Activated CD8-positive, alpha-beta memory T cell treated with anti-CD3 and anti-CD28 coated beads for 24 hours (primary cell): ENCODE measurements at places on chromosomes 2 and 18.

DNA sequence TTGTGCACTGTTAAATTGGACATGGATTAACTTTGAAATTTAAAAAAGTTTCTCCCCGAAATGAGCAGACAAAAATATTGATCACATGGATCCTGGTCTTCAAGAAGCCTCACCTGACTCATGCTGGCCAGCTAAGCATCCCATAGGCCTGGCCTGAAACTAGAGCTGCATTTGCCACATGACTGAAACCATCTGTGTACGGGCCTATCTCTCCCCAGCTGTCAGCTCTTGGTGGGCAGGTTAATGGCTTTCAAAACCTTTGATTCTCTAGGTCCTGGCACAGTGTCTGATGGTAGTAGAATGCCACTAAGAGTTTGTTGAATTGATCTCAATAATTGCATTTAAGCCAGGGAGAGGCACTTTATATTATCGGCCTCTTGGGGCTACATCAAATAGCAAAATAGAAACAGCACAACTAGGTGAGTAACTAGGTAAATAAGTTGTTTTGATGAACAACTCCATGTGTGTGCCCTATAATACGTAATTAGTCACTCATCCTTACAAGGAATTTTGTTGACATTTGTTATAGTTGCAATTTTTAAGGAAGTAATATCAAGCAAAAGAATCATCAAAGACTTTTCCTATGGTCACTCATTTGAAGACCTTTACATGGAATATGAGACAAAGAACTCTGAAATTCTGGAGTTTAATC, 251.1 kb downstream of the SP3 start:
- no peak for DNase-seq

GRCh38 chr2:232574674-232575403, 24.4 kb downstream of the EIF4E2 start:
- DNase-seq, result no peak

- DNase-seq, result no peak
Observed at GRCh38 chr2:191637182-191638078, 40.5 kb upstream of the NABP1 start.

DNA sequence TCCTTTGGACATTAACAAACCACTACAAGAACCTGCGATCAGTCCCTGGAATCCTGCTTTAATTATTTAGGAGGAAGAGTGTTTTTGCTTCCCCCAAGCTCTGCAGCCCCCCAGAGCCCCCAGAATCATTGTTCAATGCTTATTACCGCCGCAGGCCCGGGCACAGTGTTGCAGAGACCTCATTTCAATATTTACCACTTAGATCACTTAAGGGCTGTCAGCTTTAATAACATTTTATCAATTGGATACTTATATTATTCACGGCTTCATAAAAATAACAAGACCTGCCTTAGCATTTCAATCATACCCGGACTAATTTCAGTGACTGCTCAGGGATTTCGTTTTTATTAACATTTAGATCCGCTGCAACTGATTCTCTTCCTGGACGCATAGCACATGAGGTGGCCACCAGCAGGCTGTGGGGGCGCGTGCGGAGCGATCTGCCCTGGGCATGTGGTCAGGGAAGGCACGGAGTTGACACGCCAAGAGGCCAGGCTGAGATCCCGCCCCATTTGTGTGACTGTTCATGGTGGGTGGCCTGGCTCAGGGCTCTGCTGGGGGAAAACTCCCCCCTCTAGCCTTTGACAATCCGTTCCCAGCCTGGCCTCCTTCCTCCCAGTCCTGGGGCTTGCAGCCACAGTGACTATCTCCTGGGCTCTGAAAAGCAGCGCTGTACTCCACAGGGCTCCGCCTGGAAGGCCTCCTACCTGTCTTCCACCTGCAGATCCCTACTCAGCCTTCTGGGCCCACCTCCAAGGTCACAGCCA, 267.6 kb downstream of the SRBD1 start:
- DNase-seq, result no peak

DNA sequence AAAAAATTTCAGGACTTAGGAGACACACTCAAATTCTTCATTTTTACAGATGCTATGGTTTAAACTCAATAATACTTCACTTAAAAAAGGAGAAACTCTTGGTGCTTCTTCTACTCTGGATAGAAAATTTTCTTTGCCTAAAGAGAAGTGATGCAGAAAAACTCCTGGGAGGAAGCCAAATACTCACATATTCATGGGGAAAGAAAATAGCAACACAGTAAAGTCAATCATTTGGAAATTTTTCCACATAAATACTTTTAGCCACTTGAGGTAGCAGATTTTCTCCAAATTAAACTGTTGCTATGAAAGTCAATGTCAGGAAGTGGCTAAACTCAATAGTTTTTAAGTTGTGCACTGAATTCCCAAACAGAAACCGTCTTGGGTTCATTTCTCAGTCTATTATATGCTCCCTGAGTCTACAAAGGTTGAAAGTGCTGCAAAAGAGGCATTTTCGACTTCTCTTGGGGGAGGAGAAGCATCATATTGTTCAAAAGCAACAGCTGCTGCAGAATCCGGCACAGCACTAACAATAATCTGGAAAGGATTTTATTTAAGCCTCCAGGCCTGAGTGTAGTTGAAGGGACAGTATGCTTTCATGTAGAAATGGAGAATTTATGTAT, 81.1 kb downstream of the UPP2 start:
- no peak for DNase-seq

DNA sequence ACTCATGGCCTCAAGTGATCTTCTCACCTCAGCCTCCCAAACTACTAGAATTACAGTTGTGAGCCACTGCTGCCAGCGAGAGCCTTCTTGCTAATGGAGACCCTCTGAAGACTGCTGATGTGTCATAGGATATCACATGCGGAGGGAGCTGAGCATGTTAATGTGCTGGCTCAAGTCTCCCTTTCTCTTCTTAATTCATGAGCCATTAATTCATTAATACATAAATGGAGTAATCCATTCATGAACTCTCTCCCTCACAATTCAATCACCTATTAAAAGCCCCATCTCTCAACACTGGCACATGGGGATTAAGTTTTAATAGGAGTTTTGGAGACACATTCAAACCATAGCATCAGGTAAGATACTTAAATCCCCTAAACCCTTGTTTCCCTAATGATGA, 54.8 kb downstream of the SYT4 start:
- DNase-seq, result no peak

- DNase-seq, result no peak
Observed at GRCh38 chr18:45343365-45343764, 271.9 kb upstream of the SLC14A2 start.

DNA sequence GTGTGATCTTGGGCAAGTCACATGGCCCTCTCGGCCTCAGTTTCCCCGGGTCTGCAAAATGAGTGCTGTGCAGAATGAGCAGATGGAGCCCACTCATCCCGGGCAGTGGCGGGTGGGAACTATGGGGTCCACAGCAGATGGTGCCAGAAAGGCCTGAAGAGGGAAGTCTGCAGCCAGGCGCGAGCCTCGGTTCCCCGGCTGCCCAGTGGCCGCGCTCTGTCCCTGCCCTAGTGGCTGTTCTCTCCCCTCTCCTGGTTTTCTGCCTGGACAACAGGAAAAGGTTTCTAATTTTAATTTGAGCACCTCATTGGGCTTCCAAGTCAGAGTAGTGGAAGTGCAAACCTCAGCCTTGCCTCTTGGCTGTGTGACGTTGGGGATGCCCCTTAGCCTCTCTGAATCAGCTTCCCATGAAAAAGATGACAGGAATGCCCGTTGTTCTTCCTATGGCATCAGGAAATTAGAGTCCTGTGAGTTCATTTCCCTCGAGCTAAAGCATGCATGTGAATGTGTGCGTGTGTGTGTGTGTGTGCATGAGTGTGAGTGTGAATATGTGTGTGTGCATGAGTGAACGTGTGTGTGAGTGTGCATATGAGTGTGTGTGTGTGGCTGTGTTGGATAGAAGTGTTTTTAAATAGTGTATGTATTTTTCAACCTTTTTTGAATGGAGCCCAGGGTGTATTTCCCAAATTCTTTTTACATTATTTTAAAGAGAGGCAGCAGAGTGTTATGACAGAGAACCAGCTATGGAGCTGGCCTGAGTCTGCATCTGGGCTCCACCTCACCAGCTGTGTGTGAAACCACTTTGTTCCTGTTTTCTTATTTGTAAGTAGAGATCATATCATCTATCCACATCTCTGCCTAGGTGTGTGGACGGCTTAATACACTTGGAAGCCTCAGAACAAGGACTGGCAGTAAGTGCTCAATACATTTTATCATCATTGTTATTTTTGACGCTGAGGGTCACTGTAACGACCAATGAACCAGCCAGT, 41.3 kb downstream of the RRM2 start:
- DNase-seq, result no peak

GRCh38 chr18:13218368-13218991, at the start of gene LDLRAD4:
Gene LDLRAD4, plus strand, starts transcription at chr18:13218760.
- peak; percentile 74 for DNase-seq

GRCh38 chr2:239142296-239142695, 258.5 kb downstream of the HDAC4 start:
- no peak for DNase-seq
